NCI-H1417 treated with DMSO at 0.1 percent for 48 hours (cell line): ENCODE measurements at places on chromosomes 12 and 14.

DNA sequence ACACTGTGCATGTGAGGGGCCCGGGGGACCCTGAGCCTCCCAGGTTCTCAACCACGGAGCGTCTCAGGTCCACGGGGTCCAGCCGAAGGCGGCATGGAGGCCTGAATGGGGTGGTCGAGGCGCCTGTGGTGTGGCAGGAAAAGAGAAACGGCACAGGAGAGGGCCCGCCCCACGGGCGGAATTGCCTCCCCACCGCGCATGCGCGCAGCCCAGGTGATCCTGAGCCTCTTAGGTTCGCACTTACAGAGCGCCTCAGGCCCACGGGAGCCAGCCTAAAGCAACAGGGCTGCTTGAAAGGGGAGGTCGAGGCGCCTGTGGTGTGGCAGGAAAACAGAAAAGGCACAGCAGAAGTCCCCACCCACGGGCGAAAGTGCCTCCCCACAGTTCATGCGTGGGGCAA, 311.0 kb downstream of the ALG10 start:
- DNase-seq, result no peak

- no peak for DNase-seq
Measured at GRCh38 chr14:48430805-48431204, 755.4 kb upstream of the MDGA2 start.

DNA sequence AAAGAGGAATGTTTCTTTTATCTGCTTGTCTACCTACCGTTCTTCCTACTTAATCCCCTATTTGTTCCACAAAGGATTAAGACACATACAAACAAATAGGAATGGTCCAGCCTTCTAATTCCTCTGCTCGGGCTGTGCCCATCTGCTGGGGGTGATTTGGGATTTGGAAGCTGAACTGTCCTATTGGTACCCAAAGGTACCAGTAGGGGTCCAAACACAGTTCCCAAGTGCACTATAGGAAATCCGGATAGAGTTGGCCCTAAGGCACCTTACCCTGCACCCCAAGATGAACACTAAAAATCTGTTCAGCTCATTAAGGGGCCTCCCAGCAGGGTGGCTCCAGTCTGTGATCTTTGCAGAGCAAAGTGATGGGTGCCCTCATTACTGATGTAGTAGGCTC, 566.9 kb downstream of the NRXN3 start:
- DNase-seq, result no peak

GRCh38 chr12:111780166-111780565, 13.4 kb downstream of the ALDH2 start:
- DNase-seq, result no peak

- no peak for DNase-seq
Measured at GRCh38 chr14:92103363-92103989, 2.9 kb downstream of the ATXN3 start.

DNA sequence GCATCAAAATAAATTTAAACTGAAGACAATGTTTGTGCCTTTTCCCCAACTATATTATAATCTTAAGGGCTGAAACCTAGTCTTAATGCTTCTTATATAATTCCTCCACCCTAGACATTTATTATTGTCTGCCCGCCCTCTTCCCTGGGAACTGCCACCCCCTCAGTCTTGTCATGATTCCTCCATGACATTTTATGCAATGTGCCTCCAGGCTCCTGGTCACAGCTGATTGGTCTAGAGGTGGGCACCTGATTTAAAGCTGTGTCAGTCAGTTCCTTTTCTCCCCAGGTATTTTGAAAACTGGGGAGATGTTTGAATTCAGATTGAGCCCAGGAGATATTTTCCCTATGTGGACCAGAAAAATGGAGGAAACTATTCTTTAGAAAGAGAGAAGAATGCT, 401.4 kb downstream of the PCNX1 start:
- DNase-seq, result no peak

DNA sequence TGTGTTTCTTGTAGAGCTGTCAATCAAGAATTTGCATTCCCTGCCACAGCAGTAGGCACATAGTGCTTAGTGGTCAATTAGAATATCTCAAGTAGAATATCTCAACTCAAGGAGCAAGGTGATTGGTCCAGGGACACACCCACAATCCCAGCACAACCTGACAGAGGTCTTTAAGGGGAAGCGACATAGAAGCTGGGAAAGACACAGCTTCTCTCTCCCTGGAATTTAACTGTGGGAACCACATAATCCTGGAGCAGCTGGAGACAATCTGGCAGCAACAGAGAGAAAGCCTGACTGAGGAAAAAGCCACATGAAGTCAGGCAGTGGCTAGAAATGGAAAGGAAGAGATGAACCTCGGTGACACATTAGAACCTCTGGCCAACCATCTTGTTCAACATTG, 85.7 kb upstream of the LMO3 start:
- no peak for DNase-seq

- DNase-seq, result no peak
Measured at GRCh38 chr12:46664761-46665287, 161.0 kb downstream of the SLC38A4 start.

DNA sequence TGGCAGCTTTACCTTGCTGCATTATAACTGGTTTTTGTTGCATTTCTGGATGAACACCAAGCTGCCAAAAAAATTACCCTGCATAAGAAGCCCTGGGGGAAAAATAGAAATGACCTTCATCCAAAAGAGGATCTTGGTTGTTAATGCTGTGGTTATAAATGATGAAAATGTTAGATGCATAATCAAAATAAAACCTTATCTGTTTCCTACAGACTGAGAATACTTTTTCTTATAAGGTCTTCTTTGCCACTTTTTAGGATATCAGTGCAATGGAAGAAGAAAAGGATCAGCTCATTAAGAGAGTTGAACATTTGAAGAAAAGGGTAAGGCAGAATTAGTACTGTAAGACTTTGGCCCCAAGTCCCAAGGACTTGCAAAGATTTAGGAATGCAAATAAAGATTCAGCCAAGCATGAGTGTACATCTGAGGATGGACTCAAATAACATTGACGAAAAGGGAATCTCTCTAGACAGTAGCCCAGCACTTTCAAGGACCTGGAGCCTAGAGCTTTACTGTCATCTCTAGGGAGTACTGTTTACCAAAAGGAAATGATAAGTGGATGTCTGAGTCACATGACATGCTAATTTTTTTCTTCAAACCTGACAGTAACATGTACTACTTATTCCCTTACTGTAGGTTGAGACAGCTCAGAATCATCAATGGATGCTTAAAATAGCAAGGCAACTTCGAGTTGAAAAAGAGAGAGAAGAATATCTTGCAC, 10.7 kb downstream of the IFT81 start:
- no peak for DNase-seq

- DNase-seq, result no peak
Measured at GRCh38 chr12:966724-967123, 17.2 kb upstream of the RAD52 start.

- DNase-seq, result no peak
Measured at GRCh38 chr12:69851976-69852375, 26.9 kb downstream of the MYRFL start.

GRCh38 chr12:45260104-45260815, 44.4 kb downstream of the ANO6 start:
- no peak for DNase-seq
